Stimulated activated CD4-positive, alpha-beta T cell treated with anti-CD3 and anti-CD28 coated beads, TNF-alpha, amount 100 ng/mL, for 4 hours (primary cell): ENCODE measurements at places on chromosomes 4 and X.
A peak's percentile ranks its signal among the peaks of the same experiment; 100 is the strongest.

- DNase-seq: no peak
Observed at GRCh38 chrX:29952016-29952415, 263.3 kb upstream of the MAGEB2 start.

GRCh38 chrX:153744210-153745066 is 19.6 kb upstream of the PLXNB3 start:
- DNase-seq: no peak

GRCh38 chr4:106587558-106587957 is 219.0 kb upstream of the GIMD1 start:
- DNase-seq: no peak

GRCh38 chr4:58566260-58566659 is 1456.1 kb upstream of the IGFBP7 start:
- DNase-seq: no peak

DNA sequence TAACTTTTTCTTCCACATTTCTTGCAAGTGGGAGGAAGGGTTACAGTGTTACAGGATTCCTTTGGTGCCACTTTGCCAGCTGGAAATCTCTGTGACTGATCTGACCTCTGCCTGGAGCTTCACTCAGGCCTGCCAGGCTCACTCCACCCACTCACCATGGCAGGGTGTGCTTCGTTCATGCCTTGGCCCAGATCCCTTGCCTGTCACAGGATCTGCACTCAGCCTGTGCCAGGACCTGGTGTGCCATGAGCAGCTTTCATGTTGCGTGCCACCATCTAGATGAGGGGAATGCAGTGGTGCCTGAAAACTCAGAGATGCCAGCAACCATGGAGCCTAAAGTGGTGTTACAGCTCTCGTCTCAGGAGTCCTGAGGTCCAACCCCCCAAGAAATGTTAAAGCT is 2596.4 kb downstream of the PCDH7 start:
- DNase-seq: no peak

DNA sequence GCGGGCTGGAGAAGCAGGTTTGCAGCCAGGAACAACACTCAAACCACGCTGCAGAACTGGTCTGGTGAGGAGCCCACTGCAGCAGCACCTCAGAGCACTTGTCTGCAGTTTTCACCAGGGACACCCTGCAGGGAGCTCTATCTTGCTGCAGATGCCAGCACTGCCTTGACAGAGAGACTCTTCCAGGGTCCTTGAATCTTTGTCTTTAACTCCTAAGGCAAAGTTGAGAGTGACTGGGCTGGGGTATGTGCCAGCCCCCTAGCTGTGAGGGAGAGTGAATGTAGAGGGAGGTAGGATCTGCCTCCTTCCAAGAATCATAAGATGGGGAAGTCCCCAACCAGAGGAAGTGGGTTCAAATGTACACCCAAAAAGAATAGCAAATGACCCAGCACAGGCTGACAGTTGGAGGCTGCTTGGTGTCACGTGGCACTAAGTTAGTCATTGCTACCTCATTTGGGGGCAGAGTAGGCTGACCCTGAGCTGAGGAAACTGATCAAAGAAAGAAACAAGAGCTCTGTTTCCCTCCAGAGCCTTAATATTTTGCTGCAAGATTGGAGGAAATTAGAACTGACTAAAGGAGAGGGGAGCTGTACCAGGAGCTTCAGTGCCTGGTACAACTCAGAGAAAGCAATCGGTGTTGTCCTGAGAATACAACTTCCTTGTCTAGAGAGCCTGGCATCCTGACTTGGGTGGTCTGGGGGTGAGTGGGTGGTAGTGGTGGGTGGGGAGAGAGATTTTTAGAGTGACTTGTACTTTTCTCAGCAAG is 28.2 kb upstream of the HUWE1 start:
- DNase-seq: peak; percentile 30
